ENCODE measurements at places on chromosomes 12 and 14.

GRCh38 chr12:46556105-46556559 is 183.6 kb upstream of the SLC38A2 start:
- DNase-seq, result no peak

DNA sequence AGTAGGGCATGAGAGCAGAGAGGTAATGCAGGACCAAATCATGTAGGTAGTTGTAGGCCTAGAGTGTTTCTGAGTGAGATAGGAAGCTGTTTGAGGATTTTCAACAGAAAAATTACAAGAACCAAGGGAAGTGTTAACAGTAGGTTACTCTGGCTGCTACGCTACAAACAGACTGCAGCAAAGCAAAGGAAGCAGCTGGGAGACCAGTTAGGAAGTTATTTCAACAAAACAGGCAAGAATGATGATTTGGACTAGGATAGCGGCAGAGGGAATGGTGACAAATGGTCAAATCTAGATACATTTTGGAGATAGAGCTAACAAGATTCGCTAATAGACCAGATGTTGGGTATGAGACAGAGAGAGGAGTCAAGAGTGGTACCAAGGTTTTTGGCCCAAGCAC is 26.8 kb downstream of the MRPL42 start:
- no peak for DNase-seq

GRCh38 chr12:13181375-13182070 is 15.0 kb upstream of the EMP1 start:
- no peak for DNase-seq

DNA sequence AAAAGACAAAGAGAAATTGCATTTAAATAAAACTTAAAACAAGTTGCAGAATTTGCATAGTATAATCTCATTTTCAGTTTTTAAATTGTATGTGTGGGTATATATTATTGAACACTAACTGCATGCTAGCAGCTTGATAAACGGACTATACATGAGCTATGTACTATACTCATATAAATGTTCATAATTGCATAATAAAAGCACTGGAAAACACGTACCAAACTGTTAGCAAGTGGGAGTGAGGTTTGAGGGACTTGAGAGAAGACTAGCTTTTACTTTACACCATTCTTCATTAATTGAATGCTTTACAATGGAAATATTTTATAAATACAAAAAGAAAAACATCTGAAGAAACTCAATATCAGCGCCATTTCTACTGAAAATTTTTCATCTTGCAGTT is 32.2 kb upstream of the MDM1 start:
- DNase-seq, result no peak

DNA sequence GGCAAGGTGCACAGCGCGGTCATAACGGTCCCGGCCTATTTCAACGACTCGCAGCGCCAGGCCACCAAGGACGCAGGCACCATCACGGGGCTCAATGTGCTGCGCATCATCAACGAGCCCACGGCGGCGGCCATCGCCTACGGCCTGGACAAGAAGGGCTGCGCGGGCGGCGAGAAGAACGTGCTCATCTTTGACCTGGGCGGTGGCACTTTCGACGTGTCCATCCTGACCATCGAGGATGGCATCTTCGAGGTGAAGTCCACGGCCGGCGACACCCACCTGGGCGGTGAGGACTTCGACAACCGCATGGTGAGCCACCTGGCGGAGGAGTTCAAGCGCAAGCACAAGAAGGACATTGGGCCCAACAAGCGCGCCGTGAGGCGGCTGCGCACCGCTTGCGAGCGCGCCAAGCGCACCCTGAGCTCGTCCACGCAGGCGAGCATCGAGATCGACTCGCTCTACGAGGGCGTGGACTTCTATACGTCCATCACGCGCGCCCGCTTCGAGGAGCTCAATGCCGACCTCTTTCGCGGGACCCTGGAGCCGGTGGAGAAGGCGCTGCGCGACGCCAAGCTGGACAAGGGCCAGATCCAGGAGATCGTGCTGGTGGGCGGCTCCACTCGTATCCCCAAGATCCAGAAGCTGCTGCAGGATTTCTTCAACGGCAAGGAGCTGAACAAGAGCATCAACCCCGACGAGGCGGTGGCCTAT is 875 bp downstream of the HSPA2 start:
- DNase-seq, result no peak

DNA sequence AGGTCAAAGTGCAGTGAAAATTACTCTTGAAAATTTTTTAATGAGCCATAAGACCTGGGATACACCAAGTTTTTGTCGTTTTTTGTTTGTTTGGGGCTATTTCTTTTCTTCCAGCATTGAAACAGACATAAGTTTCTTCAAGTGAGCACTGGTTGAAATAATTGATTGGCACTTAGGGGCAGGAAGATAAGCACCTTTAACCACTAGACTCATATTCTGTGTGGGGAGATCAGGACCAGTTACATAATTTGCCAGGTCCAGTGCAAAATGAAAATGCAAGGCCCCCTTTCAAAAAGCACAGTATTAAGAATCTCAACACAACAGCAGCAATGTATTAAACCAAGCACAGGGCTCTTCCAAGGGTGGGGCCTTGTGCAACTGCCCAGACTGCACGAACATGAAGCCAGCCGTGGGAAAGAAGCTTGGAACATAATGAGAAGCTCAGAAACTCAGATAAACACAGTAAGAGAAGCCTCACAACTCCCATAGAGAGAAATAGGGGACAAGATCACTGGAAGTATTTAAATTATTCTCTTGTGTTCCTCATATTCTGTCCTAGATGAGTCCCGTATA is 3.2 kb upstream of the TCP11L2 start:
- DNase-seq, result no peak

GRCh38 chr12:16389594-16389993 is 42.1 kb downstream of the MGST1 start:
- no peak for DNase-seq

- no peak for DNase-seq
Observed at GRCh38 chr12:29589851-29590250, 92.4 kb upstream of the OVCH1 start.

GRCh38 chr12:124094733-124095132 is 121.7 kb downstream of the ZNF664 start:
- no peak for DNase-seq

- DNase-seq, result no peak
Observed at GRCh38 chr14:100786576-100787219, 39.2 kb upstream of the MEG3 start.

DNA sequence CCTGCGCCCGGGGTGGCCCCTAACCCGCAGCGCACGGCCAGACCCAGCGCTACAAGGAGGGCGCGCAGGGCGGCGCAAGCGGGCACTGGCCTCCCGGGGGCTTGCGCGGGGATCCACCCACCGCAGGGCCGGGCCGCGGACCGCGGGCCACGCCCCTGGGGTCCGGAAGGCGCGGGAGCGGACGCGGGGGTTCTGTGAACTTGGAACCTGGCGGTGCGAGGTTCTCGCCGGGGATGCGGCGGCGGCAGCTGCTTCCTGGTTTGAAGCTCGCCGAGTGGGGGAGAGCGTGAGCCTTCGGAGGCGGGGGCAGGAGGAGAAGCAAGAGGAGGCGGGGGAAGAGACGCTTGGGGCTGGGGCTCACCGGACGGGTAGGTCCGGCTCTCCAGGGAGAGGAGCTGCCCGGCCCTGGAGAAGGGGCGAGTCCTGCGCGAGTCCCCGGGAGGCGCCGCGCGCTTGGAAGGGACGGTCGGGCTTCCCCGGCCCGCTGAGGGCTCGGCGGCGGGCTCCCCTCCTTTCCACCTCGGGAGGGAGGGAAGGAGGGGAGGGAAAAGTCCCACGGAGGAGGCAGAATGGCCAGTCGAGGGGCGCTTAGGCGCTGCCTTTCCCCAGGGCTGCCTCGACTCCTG is at the start of gene PRKCH:
PRKCH (plus strand) TSS at position 195 of the 626 bp plus-strand sequence. CDS start 523 bp downstream, outside the sequence.
- peak; percentile 68 for DNase-seq

GRCh38 chr12:49678711-49679110 is 28.5 kb downstream of the FMNL3 start:
- DNase-seq, result no peak
